ENCODE measurements at places on chromosomes 2 and 18.

GRCh38 chr2:32838418-32838817 lies 108.3 kb upstream of the LTBP1 start:
- no peak for DNase-seq

DNA sequence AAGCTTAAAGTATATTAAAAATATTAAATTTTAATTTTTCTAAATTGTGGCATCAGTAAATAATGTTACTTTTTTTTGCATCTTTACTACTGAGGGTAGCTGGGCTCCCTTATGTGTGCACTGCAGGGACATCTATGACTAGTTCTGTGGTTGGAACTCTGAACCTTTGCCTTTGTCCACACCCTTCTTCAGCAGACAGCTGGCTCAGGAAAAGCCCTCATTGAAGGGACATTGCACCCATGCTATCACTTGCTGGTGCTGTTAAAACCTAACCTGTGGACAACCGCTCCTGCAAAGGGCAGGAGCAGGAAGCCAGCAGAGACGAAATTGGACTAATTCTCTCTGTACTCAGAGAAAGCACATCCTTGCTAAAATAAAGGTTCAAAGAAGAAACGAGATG lies 30.1 kb downstream of the MOCOS start:
- no peak for DNase-seq

- no peak for DNase-seq
Measured at GRCh38 chr2:174673876-174674275, 76.3 kb upstream of the WIPF1 start.

- DNase-seq, result no peak
Measured at GRCh38 chr2:105674401-105674800, 70.3 kb upstream of the NCK2 start.

DNA sequence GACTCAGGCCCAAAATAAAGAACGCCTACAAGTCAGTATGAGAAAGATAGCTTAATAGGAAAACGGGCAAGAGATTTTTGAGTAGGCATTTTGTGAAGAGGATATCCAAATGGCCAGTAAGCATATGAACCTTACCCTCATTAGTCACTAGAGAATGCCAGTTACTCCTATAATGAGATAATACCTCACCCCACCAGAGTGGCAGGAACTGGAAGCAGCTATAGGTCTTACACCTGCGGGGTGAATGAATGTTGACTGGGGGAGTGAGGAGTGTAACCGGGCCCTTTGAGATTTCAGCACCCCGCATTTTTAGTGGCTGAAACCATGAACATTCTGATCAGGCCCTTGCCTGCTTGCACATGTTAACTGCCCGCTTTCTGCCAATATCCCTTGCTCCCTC lies 7.5 kb upstream of the PTPN2 start:
- DNase-seq, result no peak

- no peak for DNase-seq
Measured at GRCh38 chr18:50678651-50679050, 118.8 kb downstream of the MAPK4 start.

- DNase-seq, result no peak
Measured at GRCh38 chr2:192190474-192190873, 4.3 kb downstream of the TMEFF2 start.

DNA sequence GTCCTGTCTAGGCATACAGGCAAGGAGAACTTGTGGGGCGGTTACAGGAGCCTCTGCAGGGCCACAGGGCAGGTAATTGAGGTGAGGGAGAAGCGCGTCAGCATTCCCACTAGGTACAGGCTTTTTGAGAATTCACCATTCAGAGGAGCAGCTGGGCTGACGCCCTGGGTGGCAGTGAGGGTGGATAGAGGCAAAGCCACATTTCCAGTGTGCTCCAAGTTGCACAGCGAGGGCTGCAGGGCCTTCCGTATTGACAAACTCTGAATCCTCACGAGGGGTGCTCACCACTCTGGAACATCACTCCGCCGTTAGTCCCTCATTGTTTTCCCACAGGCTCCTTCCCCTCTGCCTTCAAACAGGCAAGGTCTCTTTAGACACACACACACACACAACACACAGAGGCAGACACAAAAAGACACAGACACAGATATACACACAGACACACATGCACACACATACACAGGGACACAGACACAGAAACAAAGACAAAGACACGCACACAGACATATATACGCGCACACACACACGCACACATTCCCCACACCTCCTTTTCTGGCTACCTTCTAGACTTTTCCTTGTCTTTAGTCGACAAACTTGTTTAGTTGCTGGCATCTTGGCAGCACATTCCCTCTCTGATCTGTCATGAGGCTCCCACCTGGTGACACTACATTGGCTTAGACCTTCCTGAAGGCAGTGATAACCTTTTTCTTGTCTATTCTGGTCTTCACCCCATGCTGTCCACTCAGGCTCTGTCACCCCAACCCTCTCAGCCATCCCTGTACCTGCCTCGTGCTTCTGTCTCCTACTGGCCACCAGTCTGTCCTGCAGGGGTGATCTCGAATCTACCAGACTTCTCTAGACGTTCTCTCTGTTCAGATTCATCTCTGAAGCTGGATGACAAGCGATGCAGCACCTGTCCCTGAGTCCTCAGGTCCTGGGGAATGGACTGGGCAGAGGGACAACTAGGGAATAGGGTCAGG lies 136.8 kb downstream of the ALPK2 start:
- DNase-seq, result no peak

DNA sequence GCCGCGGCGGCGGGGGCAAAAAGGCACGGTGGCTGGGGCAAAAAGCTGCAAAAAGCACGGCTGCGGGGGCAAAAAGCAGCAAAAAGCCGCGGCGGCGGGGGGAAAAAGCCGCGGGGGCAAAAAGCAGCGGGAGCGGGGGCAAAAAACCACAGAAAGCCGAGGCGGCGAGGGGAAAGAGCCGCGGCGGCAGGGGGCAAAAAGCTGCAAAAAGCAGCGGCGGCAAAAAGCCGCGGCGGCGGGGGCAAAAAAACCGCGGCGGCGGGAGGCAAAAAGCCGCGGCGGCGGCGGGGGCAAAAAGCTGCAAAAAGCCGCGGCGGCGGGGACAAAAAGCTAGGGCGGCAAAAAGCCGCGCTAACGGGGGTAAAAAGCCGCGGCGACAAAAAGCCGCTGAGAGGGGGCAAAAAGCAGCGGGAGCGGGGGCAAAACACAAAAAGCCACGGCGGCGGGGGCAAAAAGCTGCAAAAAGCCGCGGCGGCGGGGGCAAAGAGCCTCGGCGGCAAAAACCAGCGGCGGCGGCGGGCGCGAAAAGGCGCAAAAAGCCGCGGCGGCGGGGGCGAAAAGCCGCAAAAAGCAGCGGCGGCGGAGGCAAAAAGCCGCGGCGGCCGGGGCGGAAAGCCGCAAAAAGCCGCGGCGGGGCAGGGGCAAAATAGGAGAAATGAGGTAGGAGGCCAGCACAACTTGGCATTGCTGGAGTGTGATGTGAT lies 123.4 kb downstream of the ANKRD30BL start:
- no peak for DNase-seq

DNA sequence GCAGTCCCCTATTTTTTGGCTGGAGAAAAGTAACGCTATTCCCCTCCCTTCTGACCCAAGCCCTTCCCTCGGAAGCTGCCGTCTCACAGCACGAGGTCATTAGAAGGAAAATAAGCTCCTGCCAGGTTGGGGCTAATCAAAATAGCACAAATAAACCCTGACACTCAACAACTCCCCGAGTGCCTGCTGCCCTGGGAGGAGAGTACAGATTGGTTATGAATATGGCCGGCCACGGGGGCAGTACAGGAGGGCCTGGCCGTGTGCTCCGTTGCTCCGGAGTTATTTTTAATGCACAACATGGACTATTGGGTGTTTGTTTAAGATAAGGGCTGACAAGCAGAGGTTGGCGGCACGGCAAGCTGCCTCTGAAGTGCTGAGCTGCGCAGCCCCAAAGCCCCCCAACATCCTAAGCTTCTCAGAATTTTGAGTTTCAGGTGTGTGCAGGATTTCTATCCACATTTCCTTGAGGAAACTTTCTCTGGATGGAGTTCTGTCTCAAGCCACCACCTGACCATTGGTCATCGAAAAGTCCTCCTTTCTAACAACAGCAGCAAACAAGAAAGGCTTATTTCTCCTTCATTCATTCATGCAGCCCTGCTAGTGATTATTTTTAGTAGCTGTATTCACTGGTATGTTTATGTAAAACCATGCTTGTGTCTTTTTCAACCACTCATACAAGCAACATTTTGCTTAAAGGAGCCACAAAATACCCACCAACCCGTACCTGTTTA lies 58.7 kb downstream of the PAX3 start:
- DNase-seq, result no peak

GRCh38 chr2:187383043-187383800 lies 64.8 kb downstream of the CALCRL start:
- DNase-seq, result no peak

GRCh38 chr2:170680172-170680941 lies 34.8 kb upstream of the SP5 start:
- DNase-seq, result no peak

- DNase-seq, result no peak
Measured at GRCh38 chr2:201057087-201057521, 14.4 kb downstream of the HYCC2 start.

DNA sequence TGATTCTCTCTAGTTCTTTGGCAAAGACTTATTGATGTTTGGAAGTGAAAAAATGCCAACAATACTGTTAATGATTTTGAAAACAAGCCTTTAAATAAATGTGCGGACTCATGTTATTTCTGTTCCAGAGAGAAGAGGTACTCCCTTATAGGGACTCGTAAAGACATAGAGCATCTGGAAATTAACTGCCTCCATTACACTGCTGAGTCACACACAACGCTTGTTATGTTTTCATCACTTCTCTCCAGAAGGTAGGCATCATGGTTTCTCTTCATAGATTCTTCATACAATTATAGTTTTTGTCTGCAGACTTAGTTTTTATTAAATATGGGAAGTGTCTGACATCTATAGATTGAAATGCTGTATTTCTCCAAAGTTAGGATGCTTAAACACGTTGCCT lies 302.5 kb upstream of the EPC2 start:
- DNase-seq, result no peak

GRCh38 chr2:7785700-7786099 lies 868.5 kb downstream of the RNF144A start:
- no peak for DNase-seq

GRCh38 chr2:68837861-68838341 lies 33.3 kb downstream of the BMP10 start:
- DNase-seq, result no peak

DNA sequence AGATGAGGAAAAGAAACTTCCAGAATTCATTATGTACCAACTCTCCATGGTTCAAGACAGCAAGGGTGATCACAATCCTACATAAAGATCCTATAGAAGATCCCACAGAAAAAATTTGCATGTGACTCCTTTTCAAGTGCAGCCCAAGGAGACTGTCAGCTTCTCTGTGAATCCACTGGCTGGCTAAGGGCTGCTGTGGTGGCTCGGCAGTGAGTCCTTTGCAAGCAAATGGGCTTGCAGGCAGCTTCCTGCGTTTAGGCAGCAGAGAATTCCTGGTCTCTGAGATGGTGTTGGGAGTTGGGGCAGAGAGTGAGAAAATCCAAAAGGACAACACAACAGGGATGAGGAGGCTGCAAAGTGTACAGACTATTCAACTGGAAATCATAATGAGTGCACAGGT lies 43.4 kb downstream of the NABP1 start:
- no peak for DNase-seq

DNA sequence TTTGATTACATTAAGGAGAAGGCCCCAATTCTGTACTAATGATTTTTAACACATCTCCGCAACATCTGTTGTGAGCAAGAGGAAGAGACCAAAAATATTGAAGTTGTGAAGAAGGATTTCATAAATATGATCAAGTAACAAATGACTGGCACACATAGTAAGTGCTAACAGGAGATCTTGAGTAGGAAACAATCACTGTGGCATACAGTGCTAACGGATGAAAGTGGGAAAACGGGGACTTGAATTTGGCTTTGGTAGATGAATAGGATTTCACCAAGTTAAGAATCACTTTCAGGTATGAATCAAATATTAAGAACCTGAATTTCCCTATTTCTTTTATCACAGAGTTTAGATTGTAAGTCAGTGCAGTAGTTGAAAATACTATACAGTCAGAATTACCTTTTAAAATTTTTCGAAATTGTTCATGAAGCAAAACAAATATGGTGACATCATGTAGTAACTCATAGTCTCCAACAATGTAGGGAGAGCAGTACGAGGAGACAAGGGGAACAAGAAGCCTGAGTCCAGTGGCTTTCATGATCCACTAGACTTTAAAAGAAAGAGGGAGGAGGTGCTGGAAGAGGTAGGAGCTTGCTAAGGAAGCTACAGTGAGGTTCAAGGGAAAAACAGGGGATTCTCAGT lies 16.3 kb downstream of the CWC22 start:
- DNase-seq, result no peak

GRCh38 chr18:38718365-38718901 lies 1152.8 kb upstream of the CELF4 start:
- DNase-seq, result no peak

DNA sequence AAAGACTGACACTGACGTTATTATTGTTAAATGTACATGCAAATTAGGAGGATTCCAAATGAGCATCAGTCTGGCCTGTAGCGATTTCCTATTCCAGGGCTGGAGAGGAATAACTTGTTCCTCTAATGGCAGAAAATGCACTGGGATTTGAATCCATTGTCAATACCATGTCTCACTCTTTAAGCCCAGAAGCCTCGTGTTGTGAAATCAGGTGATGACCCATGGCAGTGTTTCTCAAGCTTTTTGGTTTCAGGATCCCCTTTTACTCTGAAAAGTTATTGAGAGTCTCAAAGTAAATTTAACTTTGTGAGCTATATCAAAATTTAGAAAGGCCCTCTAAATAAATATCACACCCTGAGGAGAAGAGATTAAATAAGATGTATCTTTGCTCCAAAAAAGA lies 279.2 kb downstream of the GALR1 start:
- no peak for DNase-seq

- DNase-seq, result peak; percentile 35
Measured at GRCh38 chr2:1749489-1750119, 5.3 kb upstream of the PXDN start.

GRCh38 chr2:18662689-18663088 lies 73.3 kb upstream of the NT5C1B start:
- DNase-seq, result no peak

DNA sequence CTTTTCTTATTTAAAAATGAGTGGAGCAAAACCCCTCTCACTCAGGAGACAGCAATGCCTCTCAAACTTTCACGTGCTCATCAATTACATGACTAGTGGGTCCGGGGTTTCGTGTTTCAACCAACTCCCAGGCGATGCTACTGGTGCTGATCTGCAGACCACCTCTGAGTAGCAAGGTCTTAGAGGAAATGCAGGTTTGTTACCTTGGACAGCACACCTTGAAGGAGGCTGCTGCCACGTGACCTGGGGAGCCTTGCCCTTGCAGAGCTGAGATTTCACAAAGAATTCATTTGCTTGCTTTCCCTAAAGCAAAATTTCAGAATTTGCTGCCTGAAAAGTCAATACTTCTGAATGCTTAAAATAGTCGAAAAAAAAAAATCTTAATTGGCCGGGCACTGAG lies 32.4 kb downstream of the SMIM21 start:
- DNase-seq, result no peak

DNA sequence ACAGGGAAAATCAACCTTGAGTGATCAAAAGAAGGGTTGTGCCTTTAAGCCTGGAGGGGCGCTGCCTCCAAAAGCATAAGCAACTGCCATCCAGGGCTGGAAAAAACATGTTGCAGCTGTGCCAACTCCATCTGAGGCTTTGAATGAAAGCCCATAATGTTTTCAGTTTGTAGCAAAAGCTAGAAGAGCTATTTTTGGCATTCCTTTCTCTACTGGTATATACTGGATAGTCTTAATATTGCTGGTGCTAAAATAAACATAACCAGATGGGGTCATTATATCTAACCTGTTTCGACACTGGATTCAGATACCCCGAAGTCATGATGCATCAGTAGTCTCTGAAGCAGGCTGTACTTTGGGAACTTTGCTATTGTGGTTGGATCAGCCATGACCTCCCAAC lies 25.1 kb downstream of the ANXA4 start:
- DNase-seq, result no peak

All from suprapubic skin (tissue), 4 donors.